ENCODE measurements at places on chromosomes 12 and 14.

GRCh38 chr14:99440278-99440677, 40.4 kb downstream of the SETD3 start:
- no peak overlapping the region for H3K27ac ChIP-seq
- no peaks in the 10 kb centered on the region for H3K27me3 ChIP-seq
- no peak overlapping the region for H3K4me3 ChIP-seq
- peaks cover 5% of the 10 kb centered on the region for H3K4me1 ChIP-seq
- H3K36me3 ChIP-seq: no peaks in the 10 kb centered on the region

GRCh38 chr12:93602897-93603668, 30.6 kb downstream of the SOCS2 start:
- H3K4me3 ChIP-seq: no peak overlapping the region
- H3K4me1 ChIP-seq: no peaks in the 10 kb centered on the region
- no peak for DNase-seq
- no peaks in the 10 kb centered on the region for H3K36me3 ChIP-seq
- H3K27me3 ChIP-seq: no peaks in the 10 kb centered on the region

DNA sequence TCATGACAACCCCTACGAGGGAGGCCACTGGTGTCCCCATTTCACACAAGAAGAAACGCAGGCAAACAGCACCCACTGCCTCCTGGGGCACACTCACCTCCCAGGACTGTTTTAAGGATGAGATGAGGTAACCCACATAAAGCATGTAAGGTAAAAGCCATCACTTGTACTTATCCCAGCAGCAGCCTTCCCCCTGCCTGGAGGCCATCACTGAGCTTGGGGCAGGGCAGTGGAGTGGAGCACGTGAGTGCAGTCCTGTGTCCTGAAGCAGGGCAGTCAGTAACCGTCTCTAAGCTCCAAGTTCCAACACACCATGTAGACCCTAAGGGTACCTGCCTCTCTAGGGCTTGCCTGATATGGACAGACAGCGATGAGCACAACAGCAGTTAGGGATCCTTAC, 1.7 kb downstream of the POLE start:
- no peak overlapping the region for H3K4me3 ChIP-seq
- no peak overlapping the region for H3K27ac ChIP-seq

DNA sequence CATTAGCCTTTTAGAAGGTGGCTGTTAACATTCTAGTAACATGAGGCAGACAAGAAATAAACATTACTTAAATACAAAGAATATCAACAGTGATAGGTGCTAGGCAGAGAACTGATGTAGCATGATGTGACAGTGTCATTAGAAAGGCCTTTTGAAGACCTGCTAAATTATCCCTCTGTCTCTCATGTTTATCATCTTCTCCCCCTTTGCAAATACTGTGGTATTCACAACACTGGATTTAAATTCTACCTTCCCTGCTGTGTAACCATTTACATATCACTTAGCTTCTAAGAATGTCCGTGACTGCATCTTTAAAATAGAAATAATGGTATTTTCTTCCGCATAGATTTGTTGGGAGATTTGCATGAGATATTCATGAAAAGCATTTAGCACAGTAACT, 74.4 kb upstream of the CLEC14A start:
- no peaks in the 10 kb centered on the region for H3K4me1 ChIP-seq
- DNase-seq: no peak
- no peaks in the 10 kb centered on the region for H3K36me3 ChIP-seq
- no peak overlapping the region for H3K27ac ChIP-seq
- no peaks in the 10 kb centered on the region for H3K27me3 ChIP-seq

DNA sequence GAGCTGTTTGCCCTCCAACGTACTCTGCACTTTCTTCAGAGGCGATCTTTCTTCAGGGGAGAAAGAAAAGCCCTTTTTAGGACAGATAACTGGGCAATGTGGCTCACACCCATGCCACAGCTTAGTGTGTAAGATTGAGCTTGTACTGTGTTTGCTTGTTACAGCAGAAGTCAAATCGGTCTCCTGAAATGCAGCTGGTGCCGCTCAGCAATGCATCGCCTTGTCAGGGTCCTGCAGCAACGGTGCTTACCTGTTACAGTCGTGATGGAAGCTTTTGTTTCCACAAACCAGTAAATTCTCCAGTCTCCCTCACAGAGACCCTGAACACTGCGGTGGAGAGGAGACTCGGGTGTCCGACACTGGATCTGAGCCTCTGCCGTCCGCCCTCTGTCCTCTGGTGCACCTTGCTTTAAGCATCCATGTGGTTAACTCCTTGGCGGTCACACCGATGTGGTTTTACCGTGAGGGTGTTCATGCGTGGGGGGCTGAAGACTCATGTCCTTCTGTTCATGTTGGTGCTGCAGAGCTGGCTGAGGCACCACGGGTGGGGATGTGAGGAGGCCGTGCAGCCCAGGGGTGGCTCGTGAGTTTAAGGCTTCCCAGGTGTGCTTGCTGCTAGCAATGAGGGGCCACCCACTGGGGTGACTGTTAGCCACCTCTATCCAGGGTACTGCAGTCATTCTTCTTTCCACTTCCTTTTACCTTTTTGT, 47.3 kb downstream of the FBXL14 start:
- H3K4me3 ChIP-seq: no peak overlapping the region
- H3K27ac ChIP-seq: no peak overlapping the region
- no peaks in the 10 kb centered on the region for H3K4me1 ChIP-seq
- H3K27me3 ChIP-seq: no peaks in the 10 kb centered on the region
- no peak for DNase-seq
- H3K36me3 ChIP-seq: no peaks in the 10 kb centered on the region

DNA sequence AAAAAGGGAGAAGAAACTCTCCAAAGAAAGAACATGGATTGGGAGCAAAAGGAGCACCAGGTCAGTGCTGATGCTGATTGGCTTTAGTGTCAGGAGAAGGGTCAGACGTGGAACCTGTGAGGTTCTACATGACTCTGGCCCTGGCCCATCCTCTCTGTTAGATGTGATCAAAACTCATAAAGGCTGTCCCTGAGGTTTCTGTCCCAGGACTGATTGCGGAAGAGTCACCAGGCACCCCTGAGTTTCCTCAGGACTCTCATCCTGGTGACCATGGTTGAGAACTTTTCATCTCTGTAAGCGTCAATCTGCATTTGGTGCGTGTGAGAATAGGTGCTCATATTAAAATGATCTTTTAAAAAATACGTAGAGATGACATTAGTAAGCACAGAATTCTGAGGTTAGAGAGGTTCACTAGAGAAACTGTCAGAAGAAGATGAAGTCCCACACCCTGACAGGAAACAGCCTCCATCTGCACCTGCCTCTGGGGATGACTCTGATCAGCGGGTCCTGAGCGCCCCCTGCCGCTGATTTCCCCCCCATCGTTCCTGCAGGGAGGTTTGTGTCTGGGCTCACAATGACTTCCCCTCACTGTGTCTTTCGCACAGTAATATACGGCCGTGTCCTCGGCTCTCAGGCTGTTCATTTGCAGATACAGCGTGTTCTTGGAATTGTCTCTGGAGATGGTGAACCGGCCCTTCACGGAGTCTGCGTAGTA, 741.8 kb downstream of the TMEM121 start:
- no peaks in the 10 kb centered on the region for H3K4me1 ChIP-seq
- H3K4me3 ChIP-seq: no peak overlapping the region

DNA sequence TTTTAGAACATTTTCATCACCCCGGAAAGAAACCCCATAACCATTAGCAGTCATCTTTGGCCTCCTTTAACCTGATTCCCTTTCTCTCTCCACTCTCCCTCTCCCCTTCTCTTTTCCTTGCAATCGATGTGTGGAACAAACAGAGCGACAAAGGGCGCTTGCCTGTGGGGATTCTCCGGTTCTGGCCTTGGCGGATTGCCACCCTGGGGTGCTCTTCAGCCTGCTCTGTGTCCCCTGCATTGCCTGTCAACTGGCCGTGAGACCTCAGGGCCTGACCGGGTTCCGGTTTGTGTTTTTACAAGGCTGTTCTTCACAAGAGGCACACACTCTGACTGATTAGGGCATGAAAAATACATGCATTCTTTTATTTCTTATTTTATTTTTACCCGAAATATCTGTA, 27.8 kb downstream of the LRTM2 start:
- H3K36me3 ChIP-seq: no peaks in the 10 kb centered on the region
- no peak overlapping the region for H3K4me3 ChIP-seq
- H3K27me3 ChIP-seq: peaks cover 6% of the 10 kb centered on the region

GRCh38 chr12:5985471-5985870, 40.4 kb upstream of the ANO2 start:
- no peaks in the 10 kb centered on the region for H3K36me3 ChIP-seq
- no peaks in the 10 kb centered on the region for H3K4me1 ChIP-seq
- no peak overlapping the region for H3K4me3 ChIP-seq
- no peak for DNase-seq
- H3K27me3 ChIP-seq: no peaks in the 10 kb centered on the region

DNA sequence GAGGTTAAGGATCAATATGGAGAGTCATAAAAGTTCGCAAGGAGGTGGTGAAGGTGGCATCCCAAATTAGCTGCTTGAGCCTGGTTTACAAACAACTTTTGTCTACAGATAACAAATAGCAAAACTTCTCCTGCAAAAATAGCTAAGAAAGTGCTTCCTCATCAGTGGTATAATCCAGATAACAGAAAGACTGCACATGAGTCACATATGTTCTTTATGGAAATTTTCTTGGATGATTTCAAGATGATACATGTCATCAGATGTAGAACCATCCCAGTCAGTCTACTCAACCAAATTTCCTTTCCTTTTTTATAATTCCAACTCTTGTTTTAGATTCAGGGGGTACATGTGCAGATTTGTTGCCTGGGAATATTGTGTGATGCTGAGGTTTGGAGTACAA, 133.0 kb downstream of the BTG1 start:
- DNase-seq: no peak
- H3K4me1 ChIP-seq: no peaks in the 10 kb centered on the region
- H3K36me3 ChIP-seq: no peaks in the 10 kb centered on the region
- H3K27ac ChIP-seq: no peak overlapping the region
- H3K27me3 ChIP-seq: no peaks in the 10 kb centered on the region

DNA sequence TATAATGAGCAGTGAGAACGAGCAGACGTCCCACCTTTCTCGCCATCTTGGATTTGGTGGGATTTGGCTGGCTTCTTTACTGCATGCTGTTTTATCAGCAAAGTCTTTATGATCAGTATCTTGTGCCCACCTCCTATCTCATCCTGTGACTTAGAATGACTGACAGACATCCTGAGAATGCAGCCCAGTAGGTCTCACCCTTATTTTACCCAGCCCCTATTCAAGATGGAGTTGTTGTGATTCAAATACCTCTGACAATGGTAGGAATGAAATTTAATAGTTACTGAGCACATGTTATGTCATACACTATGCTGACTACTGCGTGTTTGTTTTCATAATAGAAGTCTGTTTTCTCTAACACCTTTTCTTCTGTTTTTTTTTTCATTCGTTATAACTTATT, 1.9 kb downstream of the TMTC3 start:
- H3K36me3 ChIP-seq: no peaks in the 10 kb centered on the region
- H3K4me3 ChIP-seq: no peak overlapping the region
- H3K4me1 ChIP-seq: peaks cover 34% of the 10 kb centered on the region

DNA sequence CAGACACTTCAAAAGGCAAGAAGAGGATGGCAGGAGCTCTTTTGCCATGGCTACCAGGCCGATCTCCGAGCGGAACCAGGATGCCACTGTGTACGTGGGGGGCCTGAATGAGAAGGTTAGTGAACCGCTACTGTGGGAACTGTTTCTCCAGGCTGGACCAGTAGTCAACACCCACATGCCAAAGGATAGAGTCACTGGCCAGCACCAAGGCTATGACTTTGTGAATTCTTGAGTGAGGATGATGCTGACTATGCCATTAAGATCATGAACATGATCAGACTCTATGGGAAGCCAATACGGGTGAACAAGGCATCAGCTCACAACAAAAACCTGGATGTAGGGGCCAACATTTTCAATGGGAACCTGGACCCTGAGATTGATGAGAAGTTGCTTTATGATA, 9.8 kb downstream of the GARIN2 start:
- no peak overlapping the region for H3K27ac ChIP-seq
- no peaks in the 10 kb centered on the region for H3K27me3 ChIP-seq
- no peaks in the 10 kb centered on the region for H3K36me3 ChIP-seq
- no peak overlapping the region for H3K4me3 ChIP-seq

- H3K4me1 ChIP-seq: peaks cover 10% of the 10 kb centered on the region
- no peak within 1 kb of the TSS for H3K4me3 ChIP-seq
- no peaks in the 10 kb centered on the region for H3K27me3 ChIP-seq
- H3K36me3 ChIP-seq: no peaks in the 10 kb centered on the region
Observed at GRCh38 chr14:81400202-81400678, at the start of gene STON2. Gene STON2 (minus strand): TSS chr14:81400324. CDS start chr14:81398382, 1,942 bp downstream.

DNA sequence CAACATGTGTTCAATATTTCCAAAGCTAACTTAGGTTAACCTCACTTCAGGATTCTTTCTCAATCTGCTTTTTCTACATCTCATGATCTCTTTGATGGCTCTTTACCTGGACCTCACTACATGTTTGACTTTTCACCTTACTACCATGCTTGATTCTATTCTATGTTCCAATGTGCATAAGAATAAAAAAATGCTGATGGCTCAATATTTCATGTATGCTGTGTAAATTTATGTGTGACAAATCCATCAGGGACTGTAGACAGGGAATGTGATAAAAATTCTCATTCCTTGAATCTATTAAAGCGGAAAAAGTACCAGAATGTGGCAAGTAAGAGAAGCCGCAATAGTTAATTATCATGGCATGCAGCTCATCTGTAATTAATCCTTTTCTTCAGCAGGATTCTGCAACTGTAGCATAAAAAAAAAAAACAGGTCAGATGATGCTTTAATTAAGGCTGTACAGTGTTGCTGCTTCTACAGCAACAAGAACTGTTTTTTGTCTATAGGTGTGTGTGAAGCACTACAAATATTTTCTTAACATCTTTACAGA, 276.9 kb upstream of the PRKD1 start:
- H3K4me3 ChIP-seq: no peak overlapping the region
- no peaks in the 10 kb centered on the region for H3K36me3 ChIP-seq
- no peaks in the 10 kb centered on the region for H3K27me3 ChIP-seq
- DNase-seq: no peak

- no peaks in the 10 kb centered on the region for H3K4me1 ChIP-seq
- peak; percentile 29 for DNase-seq
- H3K4me3 ChIP-seq: no peak overlapping the region
Observed at GRCh38 chr14:93994919-93995682, 2.0 kb upstream of the CCDC197 start.

- no peak overlapping the region for H3K4me3 ChIP-seq
- peak overlapping the region; percentile 34 for H3K27ac ChIP-seq
- H3K36me3 ChIP-seq: no peaks in the 10 kb centered on the region
- no peaks in the 10 kb centered on the region for H3K27me3 ChIP-seq
- no peak for DNase-seq
Observed at GRCh38 chr14:89424241-89424640, 7.2 kb upstream of the FOXN3 start.

DNA sequence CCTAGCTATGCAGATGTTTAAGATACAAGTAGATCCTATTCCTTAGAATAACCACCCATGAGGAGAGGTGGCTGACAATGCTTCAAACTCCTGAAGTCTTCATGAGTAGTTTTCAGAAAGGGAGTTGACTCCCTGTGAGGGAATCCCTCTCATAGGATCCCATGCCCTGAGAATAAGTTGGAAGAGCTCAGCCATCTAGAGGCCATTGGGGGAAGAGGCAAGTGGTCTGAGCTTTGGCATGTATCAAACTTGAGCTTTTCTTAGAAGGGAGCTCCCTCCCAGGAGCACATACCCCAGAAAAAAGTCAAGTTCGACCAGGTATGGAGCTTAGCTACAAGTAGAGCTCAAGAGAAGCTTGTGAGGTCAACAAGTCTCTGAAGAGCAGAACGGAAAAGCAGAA, 165.7 kb upstream of the RBM19 start:
- no peak overlapping the region for H3K4me3 ChIP-seq
- H3K36me3 ChIP-seq: no peaks in the 10 kb centered on the region
- no peak for DNase-seq
- no peaks in the 10 kb centered on the region for H3K27me3 ChIP-seq

GRCh38 chr12:30180602-30181001, 396.9 kb upstream of the TMTC1 start:
- no peak overlapping the region for H3K4me3 ChIP-seq
- DNase-seq: no peak
- no peak overlapping the region for H3K27ac ChIP-seq
- H3K27me3 ChIP-seq: no peaks in the 10 kb centered on the region

Measured in transverse colon (tissue), 4 donors.